Stimulated activated CD8-positive, alpha-beta memory T cell treated with anti-CD3 and anti-CD28 coated beads, Interleukin-15, amount 100 ng/mL, for 4 hours (primary cell): ENCODE measurements at places on chromosomes 4 and X.

GRCh38 chrX:13223868-13224567 lies 95.8 kb downstream of the ATXN3L start:
- no peak for DNase-seq

GRCh38 chrX:152821145-152821765 lies 9.3 kb downstream of the CETN2 start:
- DNase-seq: no peak

DNA sequence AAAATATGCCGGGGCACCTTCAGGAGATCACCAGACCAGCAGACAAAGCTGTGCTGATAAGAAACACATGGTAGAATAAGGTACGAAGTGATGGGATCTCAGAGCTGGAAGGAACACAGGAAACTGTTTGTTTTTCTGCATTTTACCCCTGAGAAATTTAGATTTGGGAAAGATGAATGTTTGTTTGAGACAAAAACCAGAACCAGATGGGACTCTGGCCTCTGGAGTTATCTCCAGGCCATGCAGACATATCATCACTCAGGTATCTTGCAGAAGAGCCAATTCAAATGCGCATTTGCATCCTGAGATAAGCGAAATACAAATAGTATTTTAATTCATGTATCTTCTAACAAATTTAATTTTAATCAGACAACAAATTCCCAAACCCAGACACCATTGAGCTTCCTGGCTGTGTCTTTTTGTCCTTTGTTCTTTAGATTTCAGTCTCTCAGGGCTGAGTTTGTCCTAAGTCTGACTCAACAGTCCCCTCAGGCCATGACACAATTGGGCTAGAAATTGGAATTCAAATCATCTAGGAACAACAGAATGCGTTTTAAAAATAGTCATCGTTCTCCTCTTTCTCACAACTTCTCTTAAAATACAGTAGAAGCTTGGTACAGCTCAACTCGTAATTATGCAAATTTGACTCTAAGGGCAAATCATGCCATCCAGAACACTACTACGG lies 159.0 kb downstream of the PACRGL start:
- DNase-seq: no peak

- DNase-seq: no peak
Observed at GRCh38 chrX:131235768-131236545, 53.1 kb downstream of the IGSF1 start.
